ENCODE measurements at places on chromosomes 2 and 18.

DNA sequence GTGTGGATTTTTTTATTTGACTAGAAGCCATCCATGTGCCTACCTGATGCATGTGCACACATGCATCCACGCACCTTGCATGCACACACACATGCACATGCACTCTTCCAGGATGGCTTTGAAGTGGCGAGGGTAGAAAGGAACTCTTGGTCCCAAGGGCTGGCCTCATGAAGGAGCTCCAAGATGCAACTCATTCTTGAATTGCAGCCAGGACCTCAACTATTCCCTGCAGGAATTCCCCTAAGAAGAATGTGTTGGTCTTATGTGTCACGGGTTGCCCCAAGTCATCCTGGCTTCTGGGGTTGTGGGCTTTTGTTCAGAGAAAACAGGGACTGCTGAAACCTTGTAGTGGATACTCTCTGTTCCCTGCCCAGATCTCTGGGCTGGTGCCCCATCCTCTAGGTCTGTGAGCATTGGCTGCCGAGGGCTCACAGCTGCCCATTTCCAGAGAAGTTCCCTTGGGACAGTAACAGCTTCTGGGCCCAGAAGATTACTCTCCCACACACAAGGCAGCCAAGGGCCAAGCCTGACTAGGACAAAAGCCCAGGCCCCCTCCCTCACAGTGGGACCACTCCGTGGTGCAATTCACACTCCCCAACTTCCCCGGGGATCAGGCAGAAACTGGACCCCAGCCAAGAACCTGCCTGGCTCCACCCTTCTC is 137.6 kb downstream of the COPS8 start:
- no peak for DNase-seq

- DNase-seq: no peak
Observed at GRCh38 chr2:96207774-96208142, 869 bp downstream of the STARD7 start.

DNA sequence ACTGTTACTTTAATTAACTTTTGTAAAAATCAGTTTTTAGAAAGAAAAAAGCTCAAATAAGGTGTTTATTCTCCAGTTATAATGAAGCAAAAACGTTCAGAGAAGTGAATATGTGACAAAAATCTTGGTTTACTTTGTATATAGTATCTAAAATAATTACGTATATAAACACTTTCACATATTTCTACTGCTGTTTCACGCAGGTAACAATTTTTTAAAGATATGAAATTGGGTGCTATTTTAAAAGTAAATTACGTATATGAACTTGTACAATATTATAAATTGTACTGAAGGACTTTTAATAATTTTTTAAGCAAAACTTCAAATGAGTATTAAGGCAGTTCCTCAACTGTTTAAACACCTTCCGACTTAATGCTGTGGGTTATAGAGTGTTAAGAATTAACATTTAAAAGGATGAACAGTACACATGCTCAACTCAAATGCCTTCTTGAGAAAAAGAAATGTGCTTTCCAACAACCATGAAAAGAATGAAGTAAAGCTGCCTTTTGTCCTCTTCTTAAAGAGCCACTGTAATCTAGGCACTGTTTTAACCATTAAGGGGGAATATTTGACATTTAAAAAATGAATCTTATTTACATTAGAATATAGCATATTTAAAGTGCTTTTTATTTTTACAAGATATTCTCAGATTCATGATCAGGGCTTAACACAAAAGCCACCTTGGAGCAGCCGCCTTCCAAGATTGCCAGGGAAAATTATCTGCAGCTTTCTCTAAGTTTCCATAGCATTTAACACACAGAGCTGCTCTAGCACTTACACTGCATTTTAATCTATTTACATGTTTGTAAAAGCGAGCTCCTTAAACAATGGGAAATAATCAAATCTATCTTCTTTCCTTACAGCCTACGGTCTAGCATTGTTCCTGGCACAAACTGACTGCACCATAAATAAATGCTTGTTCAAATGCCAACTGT is 56.5 kb upstream of the CDKL4 start:
- no peak for DNase-seq

DNA sequence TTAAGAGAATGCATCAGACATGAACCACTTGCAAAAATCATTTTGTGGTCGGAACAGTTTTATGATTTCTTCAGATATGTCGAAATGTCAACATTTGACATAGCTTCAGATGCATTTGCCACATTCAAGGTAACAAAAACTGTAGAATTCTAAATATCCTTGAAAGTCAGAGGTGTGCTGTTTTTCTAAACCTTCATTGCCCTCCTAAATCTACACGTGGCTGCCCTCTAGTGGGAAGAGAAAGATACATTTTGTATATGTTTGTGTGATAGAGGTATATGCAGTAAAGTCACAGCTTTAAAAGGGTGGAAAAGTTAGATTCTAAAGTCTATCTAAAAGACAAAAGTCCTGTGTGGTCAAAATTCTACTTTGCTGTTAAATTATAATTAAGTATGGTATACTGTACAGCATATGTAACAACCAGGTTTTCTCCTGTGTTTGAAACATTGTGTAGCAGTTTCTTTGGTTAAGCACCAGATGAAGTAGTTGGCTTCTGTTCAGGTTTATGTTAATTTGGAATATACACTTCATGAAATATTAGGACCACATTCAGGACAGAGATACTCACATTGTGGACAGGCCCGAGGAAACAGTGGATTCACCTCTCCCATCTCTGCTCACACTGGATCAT is 65.9 kb upstream of the ITM2C start:
- DNase-seq: peak; percentile 27

DNA sequence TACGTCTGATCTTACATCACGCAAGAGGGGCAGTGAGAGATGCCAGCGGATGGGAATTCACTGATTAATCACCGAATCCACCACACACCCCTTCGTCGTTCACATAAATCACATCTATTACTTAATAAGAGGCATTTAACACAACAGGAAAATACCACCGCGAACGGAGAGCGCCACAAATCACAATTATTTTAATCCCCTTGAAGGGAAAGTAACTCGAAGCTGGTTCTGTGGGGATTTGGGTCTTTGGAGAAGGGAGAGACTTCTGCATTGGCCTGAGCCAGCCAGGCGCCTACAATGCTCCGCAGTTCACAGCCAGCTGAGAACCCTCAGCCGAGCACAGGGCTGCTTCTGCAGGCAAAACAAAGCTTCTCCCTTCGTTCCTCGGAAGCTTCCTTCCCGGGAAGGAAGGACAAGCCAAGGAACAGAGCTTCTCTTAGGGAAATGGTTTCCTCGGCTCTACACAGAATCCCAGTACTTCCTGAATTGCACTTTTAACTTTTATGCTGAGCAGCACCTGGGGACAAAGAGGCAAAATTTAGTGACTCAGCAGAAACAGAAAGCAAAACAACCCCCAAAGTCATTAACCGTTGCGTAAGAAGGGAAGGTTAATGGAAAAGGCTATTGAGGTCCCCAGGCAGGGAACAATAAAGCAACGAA is at the start of gene LRP1B:
LRP1B (minus strand) TSS at position 7 of the 660 bp plus-strand sequence. CDS start 287 bp downstream, outside the sequence.
- no peak for DNase-seq

- DNase-seq: no peak
Observed at GRCh38 chr2:120815292-120815691, 79.6 kb downstream of the GLI2 start.

DNA sequence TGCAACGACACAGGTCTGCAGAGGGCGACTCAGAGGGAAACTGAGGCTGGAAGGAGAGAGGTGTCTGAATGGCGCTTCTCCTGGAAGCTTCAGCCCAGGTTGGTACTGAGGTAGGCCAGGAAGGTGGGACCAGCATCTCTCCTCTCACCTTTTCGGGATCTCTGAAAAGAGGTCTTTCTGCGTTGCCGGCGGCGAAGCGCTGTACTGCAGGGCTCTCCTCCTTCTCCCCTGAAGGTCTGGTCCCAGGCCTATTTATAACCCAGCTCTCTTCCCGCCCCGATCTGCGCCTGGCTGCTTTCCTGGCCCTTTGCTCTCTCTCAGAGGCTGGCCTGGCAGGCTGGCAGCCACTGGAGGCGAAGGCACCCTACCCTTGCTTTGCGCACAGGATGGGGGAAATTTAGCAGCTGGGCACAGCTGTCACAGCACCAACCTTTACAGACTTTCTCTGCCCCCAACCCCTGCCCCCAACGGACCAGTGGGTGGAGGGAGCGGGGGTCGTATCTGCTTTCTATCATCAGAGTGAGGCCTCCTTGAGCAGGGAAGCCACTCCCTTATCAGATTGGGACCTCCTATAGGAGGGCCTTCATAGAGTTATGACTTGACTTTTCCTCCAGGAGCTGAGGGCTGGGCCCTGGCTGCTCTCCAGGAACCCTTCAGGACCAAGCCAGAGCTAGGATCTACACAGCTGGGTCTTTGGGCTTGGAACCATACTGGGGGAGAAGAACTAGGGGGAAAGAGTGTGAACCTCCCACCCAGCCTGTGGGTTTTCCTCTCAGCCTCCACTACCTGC is 1.1 kb downstream of the DYSF start:
- no peak for DNase-seq

DNA sequence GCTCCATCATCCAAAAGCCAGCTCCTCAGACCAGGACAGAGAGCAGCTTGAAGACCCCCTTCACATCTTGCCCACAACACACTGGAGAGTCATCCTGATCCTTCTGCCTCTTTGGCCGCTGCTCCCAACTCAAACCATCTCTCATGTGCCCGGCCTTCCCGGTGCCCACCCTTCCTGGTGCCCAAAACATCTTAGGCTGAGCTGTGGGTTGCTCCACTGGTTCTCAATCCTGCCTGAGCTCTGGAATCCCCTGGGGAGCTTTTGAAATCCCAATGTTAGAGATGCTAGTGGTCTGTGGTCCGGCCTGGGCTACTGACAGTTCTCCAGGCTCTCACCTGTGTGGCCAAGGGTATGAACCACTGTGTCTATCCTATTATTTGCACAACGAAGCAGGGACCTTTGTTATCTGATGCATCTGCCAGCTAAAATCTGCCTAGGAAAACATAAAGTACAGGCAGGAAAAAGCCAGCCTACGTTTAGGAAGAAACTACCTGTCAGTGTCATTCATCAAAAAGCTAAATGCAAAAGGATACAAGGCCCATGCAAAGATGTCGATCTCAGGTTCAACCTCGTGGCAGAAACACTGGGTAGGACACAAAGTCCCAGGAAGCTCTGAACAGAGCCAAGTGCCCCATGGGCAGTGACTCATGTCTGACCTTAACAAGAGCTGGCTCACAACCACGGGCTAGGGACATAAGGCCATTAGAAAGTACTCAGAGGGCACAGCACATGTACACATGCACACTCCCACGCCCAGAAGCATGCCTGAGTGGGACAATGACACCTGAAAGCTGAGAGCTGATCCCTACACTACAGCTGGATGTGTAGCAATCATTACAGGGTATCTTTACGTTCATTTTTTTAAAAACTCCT is 30.8 kb downstream of the TBC1D8 start:
- DNase-seq: no peak

DNA sequence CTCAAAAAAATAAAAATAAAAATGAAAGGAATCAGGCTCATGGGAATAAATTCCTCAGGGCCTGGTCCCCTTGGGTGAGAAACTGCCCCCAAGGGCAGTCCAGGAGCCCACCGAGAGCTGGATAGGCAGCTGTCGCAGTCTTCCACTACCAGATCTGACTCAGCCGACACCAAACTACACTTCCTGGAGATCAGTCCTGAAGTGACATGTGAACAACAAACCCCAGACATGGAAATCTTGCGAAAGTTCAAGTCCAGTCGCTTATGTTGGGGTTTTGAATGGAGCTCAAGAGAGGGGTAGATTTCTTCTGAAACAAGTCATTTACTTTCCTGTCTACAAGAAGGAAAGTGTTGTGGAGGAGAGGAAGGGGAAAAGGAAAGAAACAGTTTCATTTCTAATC is 12.9 kb downstream of the ADCY3 start:
- no peak for DNase-seq

DNA sequence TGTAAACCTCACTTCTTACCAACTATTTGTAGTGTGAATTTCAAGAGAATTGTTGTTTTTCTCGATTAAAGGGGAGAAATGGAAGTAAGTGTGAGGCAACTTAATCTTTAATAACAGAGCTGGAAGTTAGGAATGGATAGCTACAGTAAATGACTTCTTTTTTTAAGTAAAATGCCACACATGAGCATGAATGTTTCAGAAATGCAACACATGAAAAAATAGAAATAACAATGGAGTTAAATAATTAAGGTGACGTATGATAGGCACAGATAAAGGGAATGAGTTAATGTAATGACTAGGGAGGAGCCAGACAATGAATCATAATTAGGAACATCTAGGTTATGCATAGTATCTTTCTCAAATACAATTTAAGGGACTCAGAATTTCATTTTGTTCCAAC is 3.4 kb downstream of the REL start:
- DNase-seq: no peak

- no peak for DNase-seq
Observed at GRCh38 chr2:40625849-40626248, 174.0 kb upstream of the SLC8A1 start.

DNA sequence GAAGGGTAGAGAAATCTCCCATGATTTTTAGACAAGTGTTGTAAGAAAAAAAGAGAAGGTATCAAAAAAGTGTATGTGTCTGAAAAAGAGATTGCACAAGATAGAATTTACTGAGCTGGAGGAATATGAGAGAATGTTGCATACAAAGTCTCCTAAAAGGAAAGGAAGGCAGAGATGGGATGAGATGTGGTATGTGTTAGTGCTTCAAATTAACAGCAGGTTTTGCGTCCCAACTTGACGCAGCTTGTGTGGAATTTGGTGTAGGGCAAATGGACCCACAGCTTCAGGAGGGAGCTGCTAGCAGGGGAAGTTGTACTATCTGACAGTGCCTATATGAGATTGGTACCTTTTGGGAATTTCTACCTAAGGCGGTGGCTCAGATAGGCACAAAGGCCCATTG is 9.0 kb upstream of the RASGRP3 start:
- no peak for DNase-seq

GRCh38 chr18:77130229-77131099 is 2.1 kb downstream of the MBP start:
- DNase-seq: no peak

- DNase-seq: no peak
Observed at GRCh38 chr2:18927525-18928232, 338.3 kb upstream of the NT5C1B start.

GRCh38 chr2:43884689-43885088 is 45.9 kb downstream of the ABCG8 start:
- no peak for DNase-seq

- peak; percentile 20 for DNase-seq
Observed at GRCh38 chr18:74896390-74896991, 298.8 kb downstream of the ZNF407 start.

GRCh38 chr2:145254291-145254690 is 734.4 kb upstream of the ZEB2 start:
- no peak for DNase-seq

DNA sequence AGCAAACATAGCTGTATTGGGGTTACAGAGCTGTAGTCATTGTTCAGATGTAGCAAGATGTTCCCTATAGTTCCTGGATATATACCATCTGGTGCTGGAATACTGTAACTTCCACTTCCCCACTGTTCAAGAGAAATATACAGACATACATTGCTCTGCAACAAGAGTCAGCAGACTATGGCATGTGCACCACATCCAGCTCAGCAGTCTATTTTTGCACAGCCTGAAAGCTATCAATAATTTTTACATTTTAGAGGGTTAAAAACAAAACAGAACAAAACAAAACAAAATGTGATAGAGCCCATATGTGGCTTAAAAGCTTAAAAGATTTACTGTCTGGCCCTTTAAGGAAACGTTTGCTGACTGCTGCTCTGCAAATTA is 31.8 kb upstream of the VIT start:
- no peak for DNase-seq

GRCh38 chr2:133438848-133439564 is 129.3 kb downstream of the NCKAP5 start:
- DNase-seq: no peak

GRCh38 chr2:178377046-178377445 is 73.9 kb downstream of the PRKRA start:
- no peak for DNase-seq

Data from activated T-helper 1 cell treated with anti-CD3 and anti-CD28 coated beads, Interleukin-12 subunit alpha, Interleukin-12 subunit beta, Interleukin-2, Interleukin-4 antibody, amounts not matched to agents 30 ng/mL and 10 ng/mL and 1 ng/mL, durations not matched to agents 14 hours and 24 hours and 36 hours (primary cell).